Lower lobe of right lung (tissue), 2 donors: ENCODE measurements at places on chromosomes 4 and X. TPM values are rescaled to one million over a fixed set of nuclear protein-coding genes. Genes with fewer than 3 reads are reported as not detected.

GRCh38 chr4:8260656-8261111 lies 8.9 kb upstream of the HTRA3 start:
- H3K27me3 ChIP-seq, result no peaks in the 10 kb centered on the region
- DNase-seq, result no peak
- no peak overlapping the region for H3K27ac ChIP-seq
- peaks cover 11% of the 10 kb centered on the region for H3K4me1 ChIP-seq
- H3K4me3 ChIP-seq, result no peak overlapping the region
- H3K36me3 ChIP-seq, result no peaks in the 10 kb centered on the region

GRCh38 chr4:4619821-4620220 lies 78.0 kb upstream of the STX18 start:
- no peaks in the 10 kb centered on the region for H3K27me3 ChIP-seq
- no peaks in the 10 kb centered on the region for H3K36me3 ChIP-seq
- no peaks in the 10 kb centered on the region for H3K4me1 ChIP-seq
- H3K4me3 ChIP-seq, result no peak overlapping the region

Gene PPM1K
- total RNA-seq, result 36.5 TPM

GRCh38 chrX:119760026-119760877 lies 1.9 kb downstream of the SOWAHD start:
- no peak overlapping the region for H3K27ac ChIP-seq
- H3K36me3 ChIP-seq, result no peaks in the 10 kb centered on the region
- DNase-seq, result no peak
- no peaks in the 10 kb centered on the region for H3K4me1 ChIP-seq
- peak overlapping the region; percentile 61 for H3K4me3 ChIP-seq

Gene LUZP4
- total RNA-seq, result not detected

GRCh38 chrX:64265265-64265664 lies 34.9 kb upstream of the ASB12 start:
- no peaks in the 10 kb centered on the region for H3K27me3 ChIP-seq
- no peaks in the 10 kb centered on the region for H3K36me3 ChIP-seq
- DNase-seq, result no peak
- H3K27ac ChIP-seq, result no peak overlapping the region
- H3K4me3 ChIP-seq, result no peak overlapping the region
- no peaks in the 10 kb centered on the region for H3K4me1 ChIP-seq
